T-cell (primary cell): ENCODE measurements at places on chromosomes 4 and X. TPM values are rescaled to one million over a fixed set of nuclear protein-coding genes. Genes with fewer than 3 reads are reported as not detected.
A peak's percentile ranks its signal among the peaks of the same experiment; 100 is the strongest.

GRCh38 chr4:88949605-88950004 is 107.4 kb downstream of the FAM13A start:
- DNase-seq = no peak

GRCh38 chr4:176065435-176066291 is at the start of gene WDR17:
WDR17 (plus strand) TSS chr4:176065841; CDS start chr4:176111581, 45,740 bp downstream.
- DNase-seq = peak; percentile 58

DNA sequence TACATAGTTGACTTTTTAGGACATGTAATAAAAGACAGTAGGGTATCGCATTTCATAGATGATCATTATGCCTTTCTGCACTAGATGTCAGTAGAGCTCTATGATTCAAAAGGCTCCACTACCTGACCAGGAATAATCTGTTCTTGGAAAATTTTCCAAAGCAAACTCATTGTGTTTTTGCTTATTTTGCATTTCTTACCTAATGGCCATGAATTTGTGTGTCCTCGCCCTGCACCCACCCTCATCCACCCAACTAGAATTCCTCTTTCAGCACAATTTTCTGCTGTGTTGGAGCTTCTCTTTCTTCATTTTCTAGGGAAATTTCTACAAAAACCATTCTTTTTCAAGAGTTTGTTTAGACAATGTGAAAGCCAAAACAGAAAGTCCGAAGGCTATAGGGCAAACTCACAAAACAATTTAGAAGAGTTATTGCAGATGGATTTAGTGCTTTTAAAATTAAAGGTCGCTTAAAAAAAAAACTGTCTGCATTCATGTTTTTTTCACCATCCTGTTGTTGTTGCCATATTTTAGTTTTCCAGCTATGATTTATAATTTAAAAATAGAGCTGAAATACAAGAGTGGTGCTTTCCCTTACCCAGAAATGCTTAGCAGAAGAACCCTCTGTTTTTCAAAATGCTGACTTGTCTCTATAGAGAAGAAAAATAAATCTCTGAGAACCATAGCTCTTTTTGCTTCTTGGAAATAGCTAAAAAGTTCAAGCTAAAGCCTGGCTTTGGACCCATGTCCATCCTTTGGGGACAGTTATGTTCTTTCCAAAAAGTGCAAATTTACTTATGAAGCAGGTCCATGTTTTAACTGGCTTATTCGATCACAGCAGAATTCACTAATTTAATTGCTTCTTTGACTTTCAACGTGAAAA is 183.7 kb downstream of the SPATA18 start:
- DNase-seq = no peak

DNA sequence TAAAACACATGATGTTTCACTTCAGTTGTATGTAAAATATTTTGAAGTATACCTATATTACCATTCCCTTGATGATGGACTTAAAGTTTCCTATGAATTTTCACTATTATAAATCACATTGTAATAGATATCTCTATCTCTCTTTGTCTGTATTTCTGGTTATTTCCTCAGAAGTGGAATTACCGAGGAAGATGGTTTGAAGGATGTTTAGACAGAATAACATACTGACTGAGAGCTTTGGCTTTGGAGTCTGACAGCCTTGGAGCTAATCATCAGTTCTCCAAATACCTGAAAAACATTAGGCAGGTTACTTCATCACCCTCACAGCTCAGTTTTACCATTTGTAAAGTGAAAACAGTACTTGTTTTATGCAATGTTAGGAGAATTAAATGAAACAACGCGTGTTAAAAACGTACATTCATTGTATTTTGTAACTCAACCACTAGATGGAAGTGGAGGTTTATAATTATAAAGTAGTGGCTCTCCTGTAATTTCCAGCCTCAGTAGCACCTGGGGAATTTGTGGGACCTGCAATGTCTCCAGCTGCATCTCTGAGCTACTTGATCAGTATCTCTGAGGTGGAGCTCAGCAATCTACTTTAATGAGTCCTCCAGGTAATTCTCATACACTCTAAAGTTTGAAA is 14.3 kb downstream of the JCHAIN start:
- DNase-seq = no peak

GRCh38 chrX:121160987-121161386 is 113.6 kb downstream of the GLUD2 start:
- DNase-seq = no peak

- DNase-seq = no peak
Measured at GRCh38 chrX:9707306-9708033, 58.2 kb downstream of the GPR143 start.

GRCh38 chr4:118801895-118802575 is 33.9 kb downstream of the SEC24D start:
- no peak for DNase-seq

DNA sequence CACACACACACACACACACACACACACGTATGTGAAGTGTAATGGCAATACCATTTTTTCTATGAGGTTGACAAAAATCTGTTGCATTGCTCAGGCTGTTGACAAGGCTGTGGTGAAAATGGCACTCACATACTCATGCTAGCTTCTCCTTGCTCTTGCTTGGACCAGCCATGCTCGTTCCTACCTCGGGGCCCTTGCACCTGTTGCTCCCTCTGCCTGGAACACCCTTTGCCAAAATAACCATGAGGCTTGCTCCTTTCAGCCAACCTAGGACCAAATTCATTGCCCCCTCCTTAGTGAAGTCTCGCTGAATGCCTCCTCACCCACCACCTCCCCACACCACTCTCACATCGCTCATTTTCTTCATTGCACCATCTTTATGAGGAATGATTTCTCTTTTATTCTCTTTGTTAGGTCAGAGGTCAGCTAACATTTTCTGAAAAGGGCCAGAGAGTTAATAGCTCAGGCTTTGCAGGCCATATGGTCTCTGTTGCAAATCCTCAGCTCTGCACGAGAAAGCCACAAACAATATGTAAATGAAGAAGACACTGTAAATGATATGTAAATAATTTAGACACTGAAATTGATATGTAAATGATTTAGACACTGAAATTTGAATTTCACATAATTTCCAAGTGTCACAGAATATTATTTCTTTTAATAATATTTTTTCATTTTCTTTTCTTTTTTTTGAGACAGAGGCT is 13.3 kb downstream of the SLC38A5 start:
- no peak for DNase-seq

- DNase-seq = no peak
Measured at GRCh38 chrX:41055740-41056139, 29.5 kb upstream of the USP9X start.

GRCh38 chr4:123849495-123849894 is 452.9 kb downstream of the SPRY1 start:
- DNase-seq = no peak

DNA sequence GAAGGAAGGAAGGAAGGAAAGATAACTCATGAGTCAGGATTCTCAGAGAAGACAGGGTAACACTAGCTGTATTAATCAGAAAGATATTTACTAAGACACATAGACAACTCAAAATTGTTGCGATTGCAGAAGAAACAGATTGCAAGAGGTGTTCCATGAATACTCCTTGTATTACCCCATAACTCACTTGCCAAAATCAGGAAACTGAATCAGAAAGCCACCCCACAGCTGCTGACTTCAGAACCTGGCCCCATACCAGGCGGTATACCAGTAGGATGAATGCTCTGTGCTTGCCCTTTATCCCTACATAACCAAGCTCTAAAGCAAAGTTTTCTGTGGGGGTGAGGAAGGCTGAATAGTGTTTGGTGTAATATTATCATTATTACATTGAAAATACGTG is 468.5 kb downstream of the IQCM start:
- no peak for DNase-seq

DNA sequence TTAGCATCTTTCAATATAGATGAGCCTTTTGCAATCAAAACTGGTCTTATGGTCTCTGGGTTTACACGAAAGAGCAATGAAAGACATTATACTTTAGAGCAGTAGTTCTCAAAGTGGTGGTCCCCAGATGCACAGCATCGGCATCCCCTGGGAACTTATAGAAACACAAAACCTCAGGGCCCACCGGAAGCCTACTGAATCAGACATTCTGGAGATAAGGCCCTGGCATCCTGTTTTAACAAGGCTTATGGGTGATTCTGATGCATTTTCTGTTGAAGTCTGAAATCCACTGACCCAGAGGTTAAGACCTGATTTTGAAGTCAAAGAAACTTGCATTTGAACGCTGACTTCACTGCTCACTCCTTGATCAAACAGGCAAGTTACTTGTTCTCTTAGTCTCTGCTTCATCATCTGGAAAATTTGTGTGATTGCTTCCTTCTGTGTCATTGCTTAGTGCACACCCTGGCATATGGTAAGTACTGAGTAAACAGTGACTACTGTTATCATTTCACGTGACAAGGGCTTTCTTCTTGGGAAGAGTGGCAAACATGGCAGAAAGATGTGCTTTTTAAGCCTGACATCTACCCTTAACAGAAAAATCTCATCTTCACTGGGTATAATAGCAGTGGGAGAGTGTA is 14.5 kb downstream of the CHRNA9 start:
- no peak for DNase-seq

ZNF732 gene
- not detected for total RNA-seq

SPIN2A gene
- total RNA-seq = 1.9 TPM

EVC2 gene
- 2.4 TPM for total RNA-seq

DGKK gene
- not detected for total RNA-seq
